ENCODE measurements at places on chromosomes 5 and 9.

DNA sequence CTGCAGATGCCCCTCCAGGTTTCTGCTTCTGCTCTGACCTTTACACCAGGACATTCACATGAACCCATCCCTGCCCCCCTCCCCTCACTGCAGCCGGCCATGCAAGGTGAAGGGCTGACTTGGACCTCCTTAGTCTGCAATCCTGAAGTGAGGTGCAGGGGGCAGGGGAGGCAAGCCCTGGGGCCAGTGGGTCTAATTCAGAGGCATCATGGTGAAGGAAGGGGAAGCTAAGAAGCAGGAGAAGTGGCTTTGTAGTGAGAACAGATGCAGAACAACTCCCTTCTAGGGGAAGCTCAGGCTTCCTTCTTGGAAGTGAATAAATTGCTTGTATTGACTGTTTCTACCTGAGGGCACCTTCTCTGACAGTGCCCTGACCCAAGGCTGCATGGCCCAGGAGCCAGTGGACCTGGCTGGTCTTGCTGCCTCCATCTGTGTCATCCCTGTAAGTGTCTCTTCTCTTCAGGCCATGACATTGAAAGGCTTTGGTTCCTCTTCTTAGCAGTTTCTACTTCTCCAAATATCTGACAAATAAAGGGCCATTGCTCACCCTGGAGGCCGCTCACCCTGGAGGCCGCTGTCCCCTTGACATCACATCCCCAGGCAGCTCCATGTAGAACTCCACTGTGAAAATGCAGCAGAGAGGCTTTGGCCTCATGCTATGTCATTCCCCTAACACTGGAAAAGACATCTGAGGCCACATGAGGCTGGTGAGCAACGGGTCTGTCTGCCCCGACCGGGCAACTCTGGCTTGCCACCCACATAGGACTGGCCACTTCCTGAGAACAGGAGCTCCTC is 55.3 kb downstream of the GADD45G start:
- no peak for DNase-seq

- no peak for DNase-seq
Measured at GRCh38 chr9:138070815-138071214, 193.2 kb downstream of the CACNA1B start.

DNA sequence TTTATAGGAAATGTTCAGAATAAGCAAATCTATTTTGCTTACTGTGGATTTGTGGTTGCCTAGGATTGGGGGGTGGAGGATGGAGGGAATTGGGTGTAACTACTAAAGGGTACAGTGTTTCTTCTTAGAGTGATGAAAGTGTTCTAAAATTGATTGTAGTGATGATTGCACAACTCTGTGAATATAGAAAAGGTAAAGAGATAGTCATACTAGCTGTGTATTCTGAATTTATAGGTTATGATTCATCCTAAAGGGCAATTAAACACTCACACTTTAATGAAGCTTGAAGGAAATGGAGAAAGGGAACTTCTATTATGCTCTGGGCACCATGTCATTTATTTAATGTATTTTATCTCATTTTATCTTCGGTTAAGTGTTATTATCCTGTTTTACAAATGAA is 9.9 kb downstream of the TXNDC8 start:
- no peak for DNase-seq

DNA sequence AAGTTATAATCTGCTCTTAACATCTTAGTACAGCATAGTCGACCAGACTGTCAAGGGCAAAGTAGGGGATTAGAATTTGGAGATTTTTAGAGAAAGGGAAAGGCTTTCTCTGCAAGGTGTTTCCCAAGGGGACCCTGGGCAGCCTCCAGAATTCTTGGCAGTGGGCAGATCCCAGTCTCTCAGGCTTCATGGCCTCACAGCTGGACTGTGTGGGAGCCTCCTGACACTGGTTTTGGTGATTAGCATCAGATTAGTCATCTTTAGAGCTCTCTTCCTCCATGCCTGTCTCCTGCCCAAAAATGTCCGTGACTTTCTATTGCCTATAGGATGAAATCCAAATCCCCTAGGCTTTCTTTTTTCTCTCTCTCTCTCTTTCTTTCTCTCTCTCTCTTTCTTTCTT is 370.7 kb downstream of the ZSWIM6 start:
- DNase-seq, result no peak

DNA sequence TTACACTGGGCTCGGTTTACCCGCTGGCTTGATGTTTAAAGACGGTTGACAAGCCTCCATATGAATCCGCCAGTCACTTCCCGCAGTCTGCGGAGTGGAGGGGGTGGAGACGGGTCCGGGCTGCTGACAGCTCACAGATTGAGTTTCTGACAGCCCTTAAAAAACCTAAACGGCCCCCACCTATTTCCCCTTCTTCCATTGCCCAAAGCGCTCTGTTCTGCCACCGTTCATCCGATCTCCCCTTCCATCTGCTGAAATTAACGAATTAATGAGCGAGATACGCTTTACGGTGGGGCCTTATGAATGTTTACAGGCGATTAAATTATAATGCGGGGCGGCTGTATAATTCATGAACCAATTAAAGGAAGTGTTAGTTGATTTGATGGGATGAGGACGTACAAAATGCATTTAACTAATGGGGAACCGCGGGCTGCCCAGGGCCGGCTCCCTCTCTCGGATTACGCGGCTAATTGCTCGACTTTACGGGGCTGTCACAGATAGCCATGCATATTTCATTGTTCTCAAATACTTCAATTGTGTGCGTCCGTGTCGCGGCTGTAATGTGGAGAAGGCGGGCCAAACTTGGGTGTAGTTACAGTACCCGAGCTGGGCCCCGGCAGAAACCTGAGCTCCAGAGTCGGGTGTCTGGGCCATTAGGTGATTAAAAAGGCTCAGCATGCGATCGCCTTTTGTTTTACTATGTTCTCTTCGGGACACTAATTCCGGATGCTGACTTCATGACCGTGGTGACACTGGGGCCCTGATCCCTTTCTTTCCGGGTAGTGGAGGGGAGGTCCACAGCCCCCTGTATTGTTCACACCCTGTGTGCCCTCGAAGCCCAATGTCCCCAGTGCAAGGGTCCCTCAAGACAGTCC is 74.9 kb downstream of the GTF3C4 start:
- DNase-seq, result no peak

- peak; percentile 35 for DNase-seq
Measured at GRCh38 chr5:107997338-107997980, 326.7 kb upstream of the EFNA5 start.

- DNase-seq, result no peak
Measured at GRCh38 chr9:97484134-97484533, 17.3 kb upstream of the TMOD1 start.

GRCh38 chr5:96942078-96942477 is 6.2 kb downstream of the LNPEP start:
- no peak for DNase-seq

DNA sequence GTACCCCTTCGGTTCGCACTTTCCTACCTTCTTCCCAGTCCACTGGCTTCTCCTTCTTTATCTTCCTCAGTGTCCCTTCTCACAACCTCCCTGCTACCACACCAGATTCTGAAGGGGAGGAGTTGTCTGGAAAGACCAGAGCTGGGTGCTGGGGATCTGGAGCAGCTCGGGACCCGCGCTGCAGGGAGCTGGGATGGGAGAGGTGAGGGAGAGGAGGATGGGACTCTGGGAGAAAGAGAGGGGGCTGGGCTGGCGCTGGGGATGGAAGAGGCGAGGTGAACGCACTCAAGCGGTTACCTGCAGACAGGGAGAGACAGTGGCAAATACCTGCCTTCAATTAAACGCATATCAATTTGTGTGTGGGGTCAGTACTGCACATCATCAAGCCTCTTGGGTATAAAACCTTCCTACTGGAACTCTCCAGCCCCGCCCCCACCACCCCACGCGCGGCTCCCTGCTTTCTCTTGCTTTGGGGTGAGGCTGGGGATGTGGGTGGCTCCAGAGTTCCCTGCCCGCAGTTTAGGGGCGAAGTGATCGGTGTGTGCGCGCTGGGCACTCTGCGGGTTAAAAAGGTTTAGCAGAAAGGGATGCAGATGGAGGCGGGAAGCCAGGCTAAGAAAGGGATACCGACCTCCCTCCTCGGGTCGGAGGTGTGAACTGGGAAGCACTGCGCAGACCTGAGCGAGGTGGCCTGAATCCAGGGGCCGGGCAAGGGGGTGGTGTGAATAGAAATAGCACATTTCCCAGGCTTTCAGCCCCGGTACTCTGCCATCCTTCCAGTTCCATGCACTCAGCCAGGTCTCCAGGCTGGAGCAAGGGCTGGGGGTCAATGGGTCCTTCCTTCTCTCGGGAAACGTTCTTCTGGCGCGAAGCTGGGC is 977 bp upstream of the PAM start:
- DNase-seq, result no peak

GRCh38 chr5:151474799-151475198 is 27.4 kb downstream of the SLC36A1 start:
- DNase-seq, result no peak

GRCh38 chr9:78575081-78575480 is 278.2 kb downstream of the PSAT1 start:
- no peak for DNase-seq

- no peak for DNase-seq
Measured at GRCh38 chr5:97554977-97555643, 372.1 kb upstream of the RIOK2 start.

DNA sequence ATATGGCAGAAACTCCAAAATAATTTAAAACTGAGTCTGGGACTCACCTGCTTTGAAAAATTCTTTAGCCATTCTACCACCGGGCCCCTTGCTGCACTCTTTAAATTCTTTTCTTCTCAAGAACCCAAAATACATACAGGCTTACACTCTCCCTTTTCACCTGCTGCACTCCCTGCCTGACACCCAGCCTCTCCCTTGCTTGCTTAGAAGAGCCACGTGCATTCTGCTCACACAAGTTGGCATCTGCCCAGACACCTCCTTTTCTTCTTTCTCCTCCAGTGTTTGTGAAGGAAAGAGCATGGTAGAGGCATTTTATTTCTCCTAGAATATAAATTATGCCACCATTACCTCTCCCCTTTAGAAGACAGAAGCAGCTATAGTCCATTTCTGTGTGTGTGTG is 39.0 kb upstream of the AOPEP start:
- no peak for DNase-seq

DNA sequence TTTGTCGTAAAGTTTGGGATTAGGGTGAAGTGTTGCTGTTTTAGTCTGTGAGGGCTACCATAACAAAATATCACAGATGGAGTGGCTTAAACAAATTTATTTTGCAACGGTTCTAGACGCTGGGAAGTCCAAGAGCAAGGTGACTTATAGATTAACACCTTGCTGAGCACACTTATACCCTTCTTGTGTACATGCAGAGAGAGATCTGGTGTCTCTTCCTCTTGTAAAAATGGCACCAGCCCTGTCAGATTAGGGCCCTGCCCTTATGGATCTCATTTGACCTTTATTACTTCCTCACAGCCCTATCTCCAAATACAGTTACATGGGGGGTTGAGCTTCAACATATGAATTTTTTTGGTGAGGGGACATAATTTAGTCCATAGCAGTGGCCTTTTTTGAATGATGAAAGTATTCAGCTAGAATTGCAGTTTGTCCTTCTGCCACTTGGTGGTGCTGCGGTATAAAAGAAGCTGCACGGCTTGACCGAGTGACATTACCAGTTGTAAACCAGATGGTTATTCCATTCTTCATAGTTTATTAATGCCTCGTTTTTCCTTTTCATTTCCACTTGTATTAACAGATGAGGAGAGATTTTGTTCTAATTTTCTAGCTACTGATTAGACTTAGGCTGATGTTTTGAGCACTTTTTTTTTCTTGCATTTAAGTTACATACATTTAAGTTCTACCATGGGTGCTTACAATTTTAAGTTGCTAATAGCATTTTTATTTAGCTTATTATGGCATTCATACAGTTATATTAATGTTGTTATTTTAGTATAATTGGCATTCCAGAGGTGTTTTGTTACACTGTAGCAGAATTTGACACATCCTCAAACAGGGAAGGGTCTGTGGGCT is 19.4 kb downstream of the DCP2 start:
- DNase-seq, result no peak

GRCh38 chr5:116402235-116402634 is 172.4 kb downstream of the SEMA6A start:
- DNase-seq, result no peak

Measured in Panc1 (cell line).